AG04450 (cell line): ENCODE measurements at places on chromosomes 1 and 21. TPM values are rescaled to one million over a fixed set of nuclear protein-coding genes. Genes with fewer than 3 reads are reported as not detected.
A peak's percentile ranks its signal among the peaks of the same experiment; 100 is the strongest.

DNA sequence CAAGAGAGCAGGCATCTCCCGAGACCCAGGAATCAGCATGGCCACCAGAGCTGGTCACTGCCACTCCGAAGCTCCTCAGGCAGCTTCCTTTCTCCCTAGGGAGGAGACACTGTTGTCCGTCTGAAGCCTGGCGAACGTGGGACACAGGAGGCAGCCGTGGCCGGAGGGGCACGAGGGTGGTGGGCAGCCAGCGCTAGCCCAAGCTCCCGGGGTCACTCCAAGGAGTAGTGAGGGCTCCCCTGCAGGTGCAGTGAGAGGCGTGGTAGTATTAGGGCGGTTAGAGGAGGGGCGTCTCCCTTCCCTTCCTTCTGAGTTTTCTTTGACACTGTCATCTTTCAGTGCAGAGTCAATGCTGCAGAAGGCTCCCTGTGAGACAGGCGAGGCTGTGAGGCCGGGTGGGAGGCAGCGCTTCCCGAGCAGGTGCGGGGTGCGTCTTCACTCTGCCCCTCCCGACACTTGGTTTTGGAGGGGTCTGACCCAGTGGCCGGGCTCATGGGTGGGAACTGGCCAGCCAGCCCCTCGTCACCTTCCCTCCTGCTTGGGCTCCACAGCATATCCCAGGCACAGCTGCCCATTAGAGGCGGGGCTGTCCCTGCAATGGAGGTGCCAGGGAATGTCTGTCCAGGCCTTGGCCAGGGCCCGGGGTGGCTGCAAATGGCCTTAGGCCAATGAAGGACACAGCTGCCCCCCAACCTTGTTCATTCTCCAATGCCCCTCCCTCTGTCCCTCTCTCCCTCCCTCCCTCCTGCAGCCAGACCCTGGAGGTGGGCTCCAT, 171.6 kb upstream of the ARHGEF16 start:
- DNase-seq = no peak

DNA sequence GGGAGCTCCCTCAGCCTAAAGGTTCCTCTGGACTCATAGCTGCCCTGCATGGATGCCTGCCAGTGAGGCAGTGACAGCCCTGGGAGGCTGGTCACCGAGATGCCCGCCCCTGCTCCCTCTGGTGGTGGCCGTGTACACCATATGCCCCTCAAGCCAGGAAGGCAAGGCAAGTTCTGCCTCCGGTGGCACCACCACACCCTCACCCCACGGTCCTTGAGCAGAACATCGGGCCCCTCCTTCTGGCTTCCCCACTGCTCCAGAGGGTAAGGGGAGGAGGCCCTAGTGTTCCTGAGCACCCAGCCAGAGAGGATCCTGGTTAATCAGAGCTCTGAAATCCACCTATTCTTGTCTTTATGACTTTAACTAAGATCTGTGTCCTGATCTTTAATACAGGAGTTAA, 1.5 kb upstream of the S100A14 start:
- no peak for DNase-seq

LCE1E gene
- polyA plus RNA-seq = not detected in 2 replicates

- no peak for DNase-seq
These were observed 114.7 kb downstream of the PBX1 start for GRCh38 chr1:164673584-164674214.

DNA sequence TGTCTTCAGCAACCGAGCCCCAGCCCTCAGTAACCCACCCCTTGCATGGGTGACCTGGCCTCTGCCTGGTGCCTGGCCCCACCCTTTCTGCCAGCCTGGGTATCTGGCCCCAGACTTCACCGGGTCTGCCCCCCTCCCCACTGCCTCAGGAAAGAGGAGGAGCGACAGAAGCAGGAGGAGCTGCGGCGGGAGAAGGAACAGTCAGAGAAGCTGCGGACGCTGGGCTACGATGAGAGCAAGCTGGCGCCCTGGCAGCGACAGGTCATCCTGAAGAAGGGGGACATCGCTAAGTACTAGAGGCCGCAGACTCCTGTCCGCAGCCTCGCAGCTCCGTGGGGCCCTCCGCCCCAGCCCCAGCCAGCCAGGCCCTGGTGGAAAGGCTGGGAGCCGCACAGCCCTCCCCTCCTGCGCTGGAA, 6.1 kb downstream of the TNFRSF25 start:
- no peak for DNase-seq

GRCh38 chr21:37419228-37419906, 52.8 kb downstream of the DYRK1A start:
- no peak for DNase-seq

- peak; percentile 79 for DNase-seq
These were observed at the start of gene HLX for GRCh38 chr1:220879076-220879508. TSS of gene HLX (plus strand) at chr1:220879443. CDS start at chr1:220879858, 415 bp downstream.

SPRR2A gene
- polyA plus RNA-seq = not detected in 2 replicates

DNA sequence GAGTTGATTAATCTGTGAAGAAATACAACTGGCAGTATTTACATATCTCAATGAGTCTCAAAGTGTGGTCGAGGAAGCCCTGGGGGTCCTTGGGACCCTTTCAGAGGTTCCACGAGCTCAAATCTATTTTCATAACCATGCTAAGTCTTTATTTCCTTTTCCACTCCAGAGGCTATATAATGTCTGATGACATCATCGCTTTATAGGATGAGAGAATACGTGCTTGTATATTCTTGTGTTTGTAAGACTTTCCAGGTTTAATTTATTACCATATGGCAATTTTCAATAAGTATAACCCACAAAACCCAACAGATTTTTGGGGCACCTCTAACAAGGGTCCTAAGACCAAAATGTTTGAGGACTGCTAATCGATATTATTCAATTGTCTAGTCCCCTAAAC, 1.4 kb upstream of the SLC19A2 start:
- no peak for DNase-seq

DNA sequence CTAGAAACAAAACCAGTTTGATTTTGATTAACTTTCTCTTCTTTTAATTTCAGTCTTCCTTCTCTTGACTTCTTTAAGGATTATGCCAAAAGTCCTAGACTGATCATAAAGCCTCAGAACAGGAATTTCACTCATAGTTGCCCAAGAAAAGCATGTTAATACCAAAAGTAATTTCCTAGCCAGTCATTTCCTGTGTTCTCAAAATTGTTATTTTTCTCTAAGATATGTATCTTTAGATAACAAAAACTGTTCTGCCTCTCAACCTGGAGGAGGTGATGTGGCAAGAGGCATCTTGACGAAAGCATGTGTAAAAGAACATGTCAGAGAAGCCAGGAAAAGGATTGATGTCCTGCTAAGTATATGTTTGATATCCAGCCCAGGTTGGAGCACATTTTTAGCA, 78.0 kb upstream of the IPO9 start:
- no peak for DNase-seq

LAMC2 gene
- 1.5 and 1.6 TPM in 2 replicates for polyA plus RNA-seq

SYT14 gene
- 3.7 and 4.8 TPM in 2 replicates for polyA plus RNA-seq

GRCh38 chr1:62993844-62994243, 209.9 kb downstream of the ATG4C start:
- no peak for DNase-seq
